ENCODE measurements at places on chromosomes 2 and 18.

GRCh38 chr2:102837626-102838198 is 75.9 kb downstream of the TMEM182 start:
- no peak for DNase-seq

GRCh38 chr18:46250084-46250811 is 146.1 kb downstream of the HAUS1 start:
- peak; percentile 93 for DNase-seq

- no peak for DNase-seq
These were observed 116.9 kb downstream of the PHLPP1 start for GRCh38 chr18:62832282-62832681.

GRCh38 chr2:152649997-152650396 is 67.3 kb downstream of the PRPF40A start:
- DNase-seq: no peak

- DNase-seq: peak; percentile 16
These were observed 61.7 kb upstream of the SPTBN1 start for GRCh38 chr2:54394392-54394791.

DNA sequence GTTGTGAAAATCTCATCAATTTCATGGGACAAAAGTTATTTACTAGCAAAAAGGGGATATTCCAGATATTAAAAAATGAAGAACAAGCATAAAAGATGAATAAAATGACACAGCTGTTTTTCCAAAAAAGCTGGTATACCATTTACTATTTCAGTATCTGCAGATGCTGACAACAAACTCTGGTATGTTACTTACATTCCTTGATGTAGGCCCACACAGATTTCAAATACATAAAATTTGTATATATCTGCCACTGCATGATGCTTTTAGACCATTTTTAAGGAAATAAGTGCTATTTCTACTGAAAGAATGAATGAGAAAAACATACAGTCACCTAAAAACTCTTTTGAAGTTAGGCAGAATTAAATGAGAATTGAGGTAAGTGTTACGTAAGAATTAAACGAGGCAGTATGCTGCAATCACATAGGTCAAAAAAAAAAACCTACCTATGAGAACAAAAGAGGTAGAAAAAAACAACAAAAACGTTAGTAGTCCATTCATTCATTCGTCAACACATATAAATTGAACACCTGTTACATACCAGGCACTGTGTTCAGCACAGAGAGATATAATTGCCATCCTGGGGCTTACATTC is 32.5 kb downstream of the ARL5A start:
- no peak for DNase-seq

DNA sequence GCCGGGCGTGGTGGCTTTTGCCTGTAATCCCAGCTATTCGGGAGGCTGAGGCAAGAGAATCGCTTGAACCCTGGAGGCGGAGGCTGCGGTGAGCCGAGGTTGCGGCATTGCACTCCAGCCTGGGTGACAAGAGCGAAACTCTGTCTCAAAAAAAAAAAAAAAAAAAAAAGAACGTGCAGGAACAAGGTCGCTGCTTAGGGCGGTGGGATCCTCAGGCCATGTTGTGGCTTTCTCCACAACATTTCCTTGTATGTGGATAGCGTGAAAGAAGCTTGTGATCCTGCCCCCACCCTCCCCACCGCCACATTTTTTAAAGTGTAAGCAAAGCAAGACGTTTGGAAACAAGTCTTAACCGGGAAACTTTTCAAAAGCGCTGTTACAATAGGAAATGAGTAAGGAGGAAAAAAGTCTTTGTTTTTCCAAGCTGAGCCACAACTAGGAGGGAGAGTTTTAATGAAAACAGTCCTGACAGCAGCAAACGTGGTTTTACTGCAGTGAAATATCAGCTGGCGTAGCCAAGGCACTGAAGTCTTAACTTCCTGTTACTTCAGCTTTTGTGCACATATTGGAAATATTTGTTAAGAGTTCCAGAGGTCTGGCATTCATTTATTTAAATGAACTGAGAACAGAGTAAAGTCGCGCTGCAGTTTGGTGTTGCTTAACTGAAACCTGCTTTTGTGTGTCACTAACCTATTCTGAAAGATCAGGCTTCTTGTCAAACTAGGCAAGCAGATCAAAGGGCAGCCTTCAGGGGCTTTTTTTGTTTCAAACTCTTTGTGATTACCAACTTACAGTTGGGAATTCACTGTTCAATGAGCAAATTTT is 3.8 kb downstream of the TGIF1 start:
- DNase-seq: no peak

DNA sequence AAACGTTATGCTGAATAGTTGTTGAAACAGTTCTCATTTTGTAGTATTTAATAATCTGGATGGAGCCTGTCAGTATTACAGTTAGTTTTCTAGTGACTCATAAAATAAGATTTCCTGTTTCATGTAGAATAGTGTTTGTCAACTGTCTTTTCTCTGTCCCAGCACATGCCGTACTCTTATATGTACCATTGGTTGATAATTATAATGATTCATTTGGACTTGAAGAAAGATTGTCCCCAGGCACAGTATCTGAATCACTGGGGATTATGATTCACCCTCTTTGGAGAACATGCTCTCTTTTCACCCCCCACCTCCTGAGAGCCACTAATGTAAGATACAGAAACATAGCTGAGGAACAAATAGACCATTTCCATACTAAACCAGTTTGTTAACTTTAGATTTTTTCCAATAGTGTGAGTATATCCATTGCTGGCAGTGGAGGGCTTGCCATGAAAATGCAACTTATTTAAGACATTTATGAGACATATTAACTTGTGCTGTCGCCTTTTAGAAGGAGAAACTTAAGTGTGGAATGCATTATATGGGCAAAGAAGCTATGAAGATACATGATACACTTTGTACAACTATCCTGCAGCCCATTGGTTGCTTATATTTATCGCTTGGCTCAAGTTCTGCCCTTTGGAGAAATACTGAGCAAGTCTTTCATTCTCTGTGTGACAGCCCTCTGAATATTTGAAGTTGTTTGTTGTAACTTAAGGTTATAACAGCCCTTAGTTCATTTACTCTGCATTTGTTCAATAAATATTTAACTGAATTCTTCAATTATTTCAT is 12.4 kb downstream of the COPS8 start:
- no peak for DNase-seq

DNA sequence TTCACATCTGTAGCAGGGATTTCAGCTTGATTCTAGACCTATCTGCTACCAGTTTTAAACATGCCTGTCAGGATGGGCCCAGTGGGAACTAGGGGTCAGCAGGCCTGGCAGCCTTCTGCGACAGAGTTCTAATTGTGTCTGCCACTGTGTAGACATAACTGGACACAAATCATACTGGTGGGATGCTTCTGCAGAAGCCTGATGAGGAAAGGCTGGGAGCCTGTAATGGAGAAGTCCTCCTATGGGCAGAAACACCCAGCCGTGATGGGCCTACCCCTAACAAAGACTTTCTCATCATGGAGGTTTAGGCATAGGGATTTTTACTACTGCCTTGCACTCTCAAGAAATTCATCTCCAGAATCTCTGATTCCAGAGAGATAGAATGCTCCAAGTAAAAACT is 166.9 kb downstream of the PDE11A start:
- DNase-seq: no peak

DNA sequence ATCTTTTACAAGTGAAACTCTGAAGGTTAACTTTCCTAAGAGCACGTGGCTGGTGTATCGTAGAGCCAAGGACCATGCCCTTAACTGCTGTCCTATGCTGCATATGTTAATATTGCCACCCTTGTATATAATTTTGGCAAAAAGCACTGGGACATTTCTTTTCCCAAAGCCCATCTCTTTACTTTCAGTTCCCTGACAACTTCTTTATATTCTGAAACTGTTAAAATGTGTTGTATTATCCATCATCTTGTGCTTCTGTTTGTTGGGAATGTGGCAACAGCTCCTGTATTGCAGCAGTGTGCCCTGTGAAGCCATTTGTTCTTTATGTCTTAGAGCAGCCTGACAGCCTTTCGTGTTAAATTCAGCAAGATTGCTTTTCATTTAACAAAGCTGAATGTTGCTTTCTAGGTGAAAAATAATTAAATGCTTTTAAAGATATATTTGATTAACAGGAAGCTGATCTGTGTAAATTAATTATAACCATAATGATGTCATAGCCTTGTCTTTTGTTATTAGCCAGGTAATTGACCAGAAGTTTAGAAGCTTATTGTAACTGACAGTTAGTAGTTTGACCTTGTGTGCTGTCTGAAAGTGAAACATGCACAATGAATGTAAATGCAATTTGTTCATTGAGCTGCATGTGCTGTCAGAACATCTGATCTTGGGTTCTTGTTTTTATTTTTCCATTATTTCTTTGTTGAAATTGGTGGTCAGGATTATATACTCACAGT is 9.7 kb downstream of the RHBDD1 start:
- no peak for DNase-seq

- no peak for DNase-seq
These were observed 1199.7 kb downstream of the CNTNAP5 start for GRCh38 chr2:125224830-125225229.

DNA sequence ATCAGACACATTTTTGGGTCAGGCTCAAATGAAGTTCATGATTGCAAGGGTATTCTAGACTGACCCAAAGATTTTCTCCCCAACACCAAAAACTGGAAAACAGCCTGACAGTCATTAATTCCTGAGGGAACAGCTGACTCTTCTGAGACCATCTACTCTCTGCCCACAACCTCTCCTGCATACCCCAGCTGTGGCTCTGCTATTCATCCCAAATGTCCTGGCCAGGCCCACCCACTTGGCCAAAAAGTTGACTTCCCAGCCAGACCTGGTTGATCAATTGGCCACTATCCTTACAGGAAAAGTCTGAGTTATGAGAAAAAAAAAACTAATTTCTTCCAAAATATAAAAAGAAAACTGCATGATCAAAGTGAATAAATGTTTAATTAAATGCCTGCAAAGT is 103.8 kb upstream of the ST3GAL5 start:
- DNase-seq: no peak

GRCh38 chr2:239285071-239285931 is 115.5 kb downstream of the HDAC4 start:
- no peak for DNase-seq

- no peak for DNase-seq
These were observed 125.7 kb downstream of the RBMS1 start for GRCh38 chr2:160367887-160368286.

DNA sequence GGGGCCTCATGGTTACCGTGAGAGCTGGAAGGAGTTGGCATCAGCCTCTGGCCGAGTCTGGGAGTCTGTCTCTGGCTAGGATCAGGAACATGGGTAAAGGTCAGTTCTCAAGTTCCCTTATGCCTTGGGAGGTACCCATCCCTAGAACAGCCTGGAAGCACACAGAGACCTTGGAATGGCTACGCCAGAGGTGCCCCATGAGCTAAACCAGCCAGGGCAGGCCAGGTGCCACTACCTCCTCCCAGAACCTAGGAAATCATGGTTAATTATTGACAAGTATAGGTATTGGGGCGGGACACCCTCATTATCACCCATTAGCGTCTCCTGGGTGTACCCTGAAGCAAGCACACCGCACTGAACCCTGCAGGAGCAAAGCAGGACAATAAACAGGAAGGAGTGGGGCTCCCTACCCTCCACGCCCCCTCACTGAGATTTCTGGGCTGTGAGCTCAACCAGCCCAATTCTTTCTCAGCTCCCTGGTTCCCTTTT is 3.0 kb upstream of the ASPRV1 start:
- DNase-seq: no peak

DNA sequence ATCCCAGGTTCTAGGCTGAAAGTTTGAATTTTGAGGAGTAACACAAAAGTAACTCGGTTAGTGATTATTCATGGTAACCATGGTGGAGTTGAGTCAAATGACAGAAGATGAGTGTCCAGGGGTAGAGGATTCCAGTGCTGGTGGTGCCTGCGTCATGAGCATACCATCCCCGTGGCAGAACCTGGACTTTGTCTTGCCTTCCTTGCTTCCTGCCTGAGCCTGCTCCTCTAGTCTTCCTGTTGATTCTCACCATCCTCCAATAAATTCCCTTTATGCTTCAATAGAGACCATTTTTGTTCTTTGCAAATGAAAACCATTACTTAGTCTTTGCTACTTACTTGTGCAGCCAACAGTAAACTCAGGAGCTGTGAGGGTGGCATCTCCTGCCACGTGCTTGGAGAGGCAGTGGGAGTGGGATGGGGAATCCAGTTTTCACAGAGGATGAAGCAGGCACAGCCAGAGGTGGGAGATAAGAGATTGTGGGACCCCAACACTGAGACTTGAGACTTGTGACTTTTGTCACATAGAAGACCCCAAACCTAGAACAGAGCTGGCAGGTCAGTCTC is 4.1 kb upstream of the YES1 start:
- no peak for DNase-seq

DNA sequence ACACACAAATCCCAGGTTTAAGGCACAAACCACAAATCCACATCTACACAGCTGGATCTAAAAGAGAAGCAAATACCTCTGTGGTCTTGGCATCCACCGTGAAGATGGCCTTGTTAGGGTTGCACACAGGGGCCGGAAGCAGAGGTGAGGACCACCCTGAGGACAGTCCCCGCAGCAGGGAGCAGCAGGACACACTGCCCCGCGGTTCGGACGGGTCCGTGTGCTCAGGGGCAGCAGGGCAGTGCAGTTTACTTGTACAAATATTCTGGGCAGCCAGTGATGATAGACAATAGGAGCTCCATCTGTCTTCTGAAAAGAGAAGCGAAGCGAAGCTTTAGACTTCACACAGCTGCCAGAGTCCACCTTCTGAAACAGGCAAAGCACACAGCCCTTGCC is 8.8 kb downstream of the PASK start:
- no peak for DNase-seq

GRCh38 chr2:48397846-48398245 is 132.1 kb upstream of the STON1 start:
- no peak for DNase-seq

Measured in GM12864 (cell line).